ENCODE measurements at places on chromosomes 12 and 14.

GRCh38 chr12:39587225-39587624, 32.4 kb downstream of the ABCD2 start:
- DNase-seq: no peak

DNA sequence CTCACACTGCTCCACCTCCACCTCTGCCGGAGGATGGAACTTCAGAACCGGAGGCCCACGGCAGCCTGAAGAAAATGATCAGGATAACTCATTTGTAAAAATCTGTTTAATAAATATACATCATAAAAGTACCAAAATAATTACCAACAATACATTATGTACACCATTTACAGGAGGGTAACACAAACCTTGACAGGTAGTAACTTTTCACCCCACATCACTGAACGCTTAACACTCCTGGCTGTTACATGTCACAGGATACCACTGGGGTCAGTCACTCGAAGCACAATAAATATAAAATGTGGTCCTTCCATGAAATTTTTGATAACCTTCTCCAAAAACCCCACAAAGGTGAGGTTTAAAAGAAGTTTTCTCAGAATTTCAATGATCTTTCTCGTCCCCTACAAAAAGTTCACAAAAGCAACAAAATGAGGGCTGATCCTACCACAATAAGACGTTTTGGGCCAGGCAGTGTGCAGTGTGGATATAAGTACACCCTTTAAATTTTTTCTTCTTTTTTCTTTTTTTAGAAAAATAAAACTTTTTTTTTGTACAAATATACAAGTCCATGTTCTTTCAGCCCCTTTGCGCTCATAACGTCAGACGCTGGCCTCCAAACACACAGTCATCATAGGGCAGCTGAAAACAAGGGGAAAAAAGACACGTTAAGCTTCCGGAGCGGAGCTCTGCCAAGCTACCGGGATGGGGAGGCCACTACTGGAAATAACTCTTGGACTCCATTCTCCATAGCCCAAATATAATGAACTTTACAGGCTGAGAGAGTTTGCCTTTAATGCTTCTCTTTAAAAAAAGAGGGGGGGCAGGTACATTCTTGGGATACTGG, 2.9 kb downstream of the NFKBIA start:
- DNase-seq: peak; percentile 67

GRCh38 chr12:113174461-113175384, 10.6 kb downstream of the DDX54 start:
- peak; percentile 90 for DNase-seq

DNA sequence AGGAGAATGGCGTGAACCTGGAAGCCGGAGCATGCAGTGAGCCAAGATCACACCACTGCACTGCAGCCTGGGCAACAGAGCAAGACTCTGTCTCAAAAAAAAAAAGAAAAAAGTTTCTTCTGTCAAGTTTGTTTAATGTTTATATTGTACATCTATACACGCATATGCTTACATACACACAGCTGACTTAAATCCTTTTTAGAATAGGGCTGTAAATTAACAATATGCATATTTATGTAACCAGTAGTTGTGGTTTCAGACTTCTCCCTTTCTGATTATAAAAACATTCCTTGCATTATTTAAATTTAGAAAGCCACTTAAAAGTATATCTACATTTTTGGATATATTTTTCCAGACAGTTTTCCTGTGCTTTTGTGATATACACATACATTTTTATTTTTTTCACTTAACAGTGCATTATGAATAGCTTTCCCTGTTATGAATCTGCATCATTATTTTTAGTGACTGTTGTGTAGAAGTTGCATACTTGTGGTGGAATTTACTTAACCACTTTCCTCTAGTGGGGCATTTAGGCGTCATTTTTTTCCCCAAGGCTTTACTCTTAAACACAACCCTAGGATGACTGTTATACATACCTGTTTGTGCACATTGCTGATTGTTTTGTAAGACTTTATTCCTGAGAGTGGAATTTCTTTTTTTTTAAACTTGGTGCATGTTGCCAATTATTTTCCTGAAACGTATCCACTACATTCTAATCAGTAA, 29.4 kb downstream of the POLR3B start:
- no peak for DNase-seq

GRCh38 chr12:6792522-6793201, 3.3 kb downstream of the CD4 start:
- DNase-seq: peak; percentile 84

- DNase-seq: peak; percentile 3
Measured at GRCh38 chr12:109625131-109625559, 51.6 kb downstream of the MVK start.

DNA sequence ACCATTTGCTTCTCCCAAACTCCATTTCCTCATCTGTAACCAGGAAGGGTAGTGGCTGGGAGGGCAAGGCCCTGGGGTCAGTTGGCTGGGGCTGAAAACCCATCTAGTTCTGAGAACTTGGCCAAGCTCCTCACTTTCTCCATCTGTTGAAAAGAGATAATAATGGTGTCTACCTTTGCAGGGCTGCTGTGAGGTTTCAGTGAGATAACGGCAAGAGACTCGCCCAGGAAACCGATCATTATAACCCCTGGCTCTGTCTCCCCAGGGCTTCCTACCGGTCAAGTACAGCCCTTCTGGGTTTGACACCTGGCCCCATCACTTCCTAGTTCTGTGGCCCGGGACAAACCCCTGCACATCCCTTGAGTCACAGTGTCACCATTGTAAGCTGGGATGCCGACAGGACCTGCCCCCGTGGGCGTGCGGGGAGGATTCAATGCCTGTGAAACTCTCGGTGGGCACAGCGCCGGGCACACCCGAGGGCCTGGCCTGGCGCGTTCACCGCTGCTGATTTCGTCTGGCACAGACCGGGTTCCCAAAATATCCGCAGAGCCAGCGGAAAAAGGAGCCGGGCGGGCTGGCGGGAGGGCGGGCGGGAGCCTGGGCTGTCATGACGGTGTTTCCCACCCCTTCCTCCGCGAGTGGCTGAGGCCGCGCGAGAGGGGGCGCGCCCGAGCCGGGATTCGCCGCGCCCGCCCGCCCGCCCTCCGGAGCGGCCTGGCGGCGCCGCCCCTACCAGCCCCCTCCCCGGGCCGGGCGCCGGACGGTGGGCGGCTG, 4.4 kb downstream of the KMT5A start:
- peak; percentile 72 for DNase-seq

DNA sequence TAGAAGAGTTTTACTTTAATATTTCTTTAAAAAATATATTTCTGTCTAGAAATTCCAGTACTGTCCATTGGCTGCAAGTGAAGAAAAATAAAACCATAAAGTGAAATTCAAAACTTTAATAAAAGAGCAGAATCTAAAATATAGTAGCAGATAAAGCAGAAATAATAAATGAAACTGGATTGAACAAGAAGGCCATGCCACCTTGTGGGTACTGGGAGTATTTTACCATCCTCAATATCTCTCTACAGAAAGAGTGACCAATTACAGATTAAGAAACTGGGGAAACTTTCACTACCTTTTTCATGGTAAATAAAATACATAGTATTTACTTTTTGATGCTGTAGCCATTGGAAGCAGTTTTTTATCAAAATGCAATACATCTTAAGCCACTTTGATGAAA, 220.5 kb downstream of the BCAT1 start:
- DNase-seq: peak; percentile 57

DNA sequence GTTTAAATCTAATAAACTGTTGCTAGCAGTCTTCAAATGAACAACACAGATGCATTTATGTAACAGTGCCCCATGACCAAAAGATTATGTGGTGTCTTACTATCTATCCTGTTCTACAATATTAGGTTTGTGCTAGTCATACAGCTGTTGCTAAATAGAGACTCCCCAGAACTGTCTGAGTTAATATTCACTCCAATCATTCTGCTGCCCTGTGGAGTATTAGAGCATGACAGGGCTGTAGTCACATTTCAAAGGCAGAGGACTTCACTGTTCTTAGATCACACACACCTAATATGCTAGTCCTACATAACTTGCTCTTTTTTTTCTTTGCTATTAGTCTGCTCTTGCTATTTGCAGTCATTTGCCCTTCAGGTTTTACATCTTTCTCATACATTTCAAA, 157.6 kb upstream of the MDGA2 start:
- no peak for DNase-seq

DNA sequence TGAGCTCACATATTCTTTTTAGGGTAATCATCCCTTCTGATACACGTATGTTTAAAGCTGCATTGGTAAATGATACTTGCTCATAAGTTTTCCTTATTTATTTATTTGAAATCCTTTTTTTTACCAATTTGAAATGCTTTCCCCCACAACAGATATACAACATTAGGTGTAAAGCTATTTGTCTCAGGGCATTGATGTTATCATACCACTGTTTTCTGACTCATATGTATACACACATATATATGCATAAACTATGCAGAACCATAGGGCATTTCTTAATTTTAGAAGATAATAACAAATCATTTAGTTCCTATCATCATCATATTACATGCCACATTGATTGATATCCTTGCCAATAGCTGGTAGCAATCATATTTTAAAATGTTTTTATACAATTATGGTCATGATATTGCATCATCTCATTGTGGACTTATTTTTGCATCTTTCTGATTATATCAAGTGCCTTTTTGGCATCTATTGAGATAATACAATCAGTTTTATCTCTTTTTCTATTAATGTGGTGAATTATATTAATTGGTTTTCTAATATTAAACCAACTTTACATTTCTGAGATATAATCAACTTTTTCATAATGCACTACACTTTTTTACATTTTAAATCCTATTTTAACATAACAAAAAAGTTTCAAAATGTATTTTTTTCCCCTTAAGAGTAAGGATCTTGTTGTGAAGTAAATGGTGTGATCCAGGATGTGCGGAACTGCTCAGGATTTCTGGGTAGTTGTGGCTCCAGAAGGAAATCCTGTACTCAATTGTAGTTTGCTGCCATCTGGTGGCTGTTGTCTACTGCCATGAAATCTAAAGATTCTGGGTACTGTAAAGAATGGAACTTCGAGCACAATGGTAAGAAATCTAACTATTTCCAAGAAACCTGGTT, 16.7 kb downstream of the OR9K2 start:
- peak; percentile 68 for DNase-seq

- DNase-seq: no peak
Measured at GRCh38 chr12:58564721-58565120, 355.6 kb downstream of the LRIG3 start.

DNA sequence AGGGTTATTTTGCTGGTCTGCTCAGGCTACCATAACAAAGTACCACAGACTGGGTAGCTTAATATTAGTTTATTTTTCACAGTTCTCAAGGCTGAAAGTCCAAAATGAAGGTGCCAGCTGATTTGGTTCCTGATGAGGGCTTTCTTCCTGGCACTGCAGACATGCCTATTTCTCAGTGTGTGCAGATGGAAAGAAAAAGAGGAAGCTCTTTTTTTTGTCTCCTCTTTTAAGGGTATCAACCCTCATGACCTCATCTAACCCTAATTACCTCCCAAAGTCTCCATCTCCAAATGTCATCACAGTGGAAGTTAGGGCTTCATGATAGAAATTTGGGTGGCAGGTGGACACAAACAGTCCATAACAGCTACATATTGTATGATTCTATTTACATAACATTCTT, 25.0 kb upstream of the POLR3B start:
- no peak for DNase-seq

GRCh38 chr12:106417926-106418910, 60.7 kb downstream of the POLR3B start:
- DNase-seq: no peak

- peak; percentile 71 for DNase-seq
Measured at GRCh38 chr12:9634969-9635754, 27.4 kb upstream of the KLRB1 start.

DNA sequence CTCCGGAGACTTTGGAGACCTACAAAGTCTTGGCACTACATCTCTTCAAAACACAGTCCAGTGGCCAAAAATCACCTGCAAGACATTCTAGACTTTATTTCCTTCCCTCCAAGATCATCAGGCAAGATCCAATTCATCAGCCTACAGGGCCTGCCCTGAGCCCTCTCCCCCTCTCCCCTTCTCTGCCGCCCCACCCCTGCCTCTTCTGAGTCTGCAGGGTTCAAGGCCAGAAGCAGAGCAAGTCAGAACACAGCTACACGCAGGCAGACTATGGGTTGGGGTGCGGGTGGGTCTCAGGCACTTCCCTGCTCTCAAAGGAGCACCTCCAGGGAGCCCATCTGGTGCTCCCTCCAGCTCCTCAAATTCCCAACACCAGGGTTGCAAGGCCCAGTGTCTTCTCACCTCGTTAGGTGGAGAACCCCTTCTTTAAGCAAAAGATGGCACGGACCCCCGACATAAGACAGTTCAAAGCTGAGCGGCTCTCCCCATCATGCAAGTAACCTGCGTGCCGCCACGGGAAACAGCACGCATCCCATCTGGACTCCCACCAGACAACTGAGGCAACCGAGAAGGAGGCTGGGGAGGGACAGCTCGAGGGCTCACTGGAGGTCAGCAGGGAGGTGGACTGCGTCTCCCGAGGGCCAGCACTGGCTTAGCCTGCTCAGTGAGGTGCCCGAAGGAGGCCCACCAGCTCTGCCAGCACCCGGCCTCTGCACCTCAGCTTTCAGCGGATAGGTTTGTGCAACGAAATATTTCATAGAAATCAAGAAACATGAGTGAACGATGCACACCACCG, 5.6 kb upstream of the INF2 start:
- DNase-seq: no peak

GRCh38 chr14:55045087-55045486, 6.4 kb upstream of the MAPK1IP1L start:
- DNase-seq: peak; percentile 21

DNA sequence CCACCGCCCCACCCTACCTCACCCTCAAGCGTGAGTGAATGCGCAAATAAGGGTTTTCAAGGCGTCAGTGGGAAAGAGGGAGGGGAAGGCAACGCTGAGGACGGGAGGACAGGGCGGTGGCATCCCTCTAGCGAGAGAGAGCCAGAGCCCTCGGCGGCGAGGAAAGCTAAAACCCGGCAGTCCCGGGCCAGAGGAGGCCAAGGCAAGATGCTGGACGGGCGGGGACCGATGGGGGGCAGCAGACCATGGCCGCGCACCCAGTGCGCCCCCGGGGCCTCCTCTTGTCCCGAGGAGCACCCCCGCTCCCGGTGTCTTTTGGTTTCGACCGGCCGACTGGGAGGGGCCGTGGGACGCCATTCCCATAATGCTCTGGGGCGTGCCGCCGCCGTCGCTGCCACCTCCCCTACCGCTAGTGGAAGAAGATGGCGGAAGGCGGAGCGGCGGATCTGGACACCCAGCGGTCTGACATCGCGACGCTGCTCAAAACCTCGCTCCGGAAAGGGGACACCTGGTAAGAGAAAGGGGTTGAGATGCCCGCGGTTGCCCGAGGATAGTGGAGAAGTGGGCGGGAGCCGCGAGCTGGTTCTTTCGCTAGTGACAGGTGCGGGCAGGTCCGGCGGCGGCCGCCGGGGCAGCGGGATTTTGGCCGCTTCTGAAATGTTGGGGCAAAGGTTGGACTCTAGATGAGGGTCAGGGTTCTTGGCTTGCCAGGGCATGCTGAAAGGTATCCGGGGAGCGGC, at the start of gene USP15:
Gene USP15 (plus strand): TSS at position 412 of the 740 bp plus-strand sequence. CDS start 11 bp downstream, at position 423.
- peak; percentile 93 for DNase-seq

- no peak for DNase-seq
Measured at GRCh38 chr12:42182394-42182793, 37.7 kb upstream of the GXYLT1 start.

Measured in inflammatory macrophage treated with lipopolysaccharide for 1 hour (primary cell).